ENCODE measurements at places on chromosomes 4 and X.

GRCh38 chrX:45712067-45712466, 511.4 kb upstream of the DIPK2B start:
- no peak for DNase-seq

- no peak for DNase-seq
Observed at GRCh38 chr4:141213550-141213991, 7.1 kb upstream of the ZNF330 start.

DNA sequence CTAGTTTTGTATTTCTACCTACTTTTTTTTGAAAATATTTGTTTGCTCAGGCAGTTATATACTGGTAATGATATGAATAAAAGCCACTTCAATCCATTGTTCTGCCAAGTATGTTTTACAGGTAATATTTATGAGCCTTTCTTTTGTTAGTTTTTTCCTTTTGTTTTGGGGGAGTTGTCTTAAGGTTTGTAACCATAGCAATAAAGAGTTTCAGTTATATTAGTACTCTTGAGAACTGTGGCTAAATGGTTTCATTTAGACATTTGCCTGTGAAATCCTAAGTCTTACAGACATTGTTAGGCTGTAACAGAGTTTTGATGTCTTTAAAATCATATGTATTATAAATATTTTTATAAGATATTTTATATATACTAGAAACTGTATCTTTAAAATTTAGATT, 150.1 kb downstream of the DIPK2B start:
- DNase-seq: no peak

GRCh38 chr4:15436513-15436912, 8.7 kb downstream of the C1QTNF7 start:
- DNase-seq: no peak

GRCh38 chr4:180695851-180696250, 1547.4 kb upstream of the TENM3 start:
- DNase-seq: no peak

DNA sequence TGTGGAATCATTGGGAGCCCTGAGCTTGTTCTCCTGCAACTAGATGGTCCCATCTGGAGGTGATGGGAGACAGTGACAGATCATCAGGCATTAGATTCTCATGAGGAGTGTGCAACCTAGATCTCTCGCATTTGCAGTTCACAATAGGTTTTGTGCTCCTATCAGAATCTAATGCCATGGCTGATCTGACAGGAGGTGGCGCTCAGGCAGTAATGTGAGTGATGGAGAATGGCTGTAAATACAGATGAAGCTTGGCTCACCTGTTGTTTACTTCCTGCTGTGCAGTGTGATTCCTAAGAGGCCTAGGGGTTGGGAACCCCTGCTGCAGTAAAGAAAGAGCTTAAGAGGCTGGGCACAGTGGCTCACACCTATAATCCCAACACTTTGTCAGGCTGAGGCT, 42.2 kb upstream of the PUDP start:
- DNase-seq: no peak

DNA sequence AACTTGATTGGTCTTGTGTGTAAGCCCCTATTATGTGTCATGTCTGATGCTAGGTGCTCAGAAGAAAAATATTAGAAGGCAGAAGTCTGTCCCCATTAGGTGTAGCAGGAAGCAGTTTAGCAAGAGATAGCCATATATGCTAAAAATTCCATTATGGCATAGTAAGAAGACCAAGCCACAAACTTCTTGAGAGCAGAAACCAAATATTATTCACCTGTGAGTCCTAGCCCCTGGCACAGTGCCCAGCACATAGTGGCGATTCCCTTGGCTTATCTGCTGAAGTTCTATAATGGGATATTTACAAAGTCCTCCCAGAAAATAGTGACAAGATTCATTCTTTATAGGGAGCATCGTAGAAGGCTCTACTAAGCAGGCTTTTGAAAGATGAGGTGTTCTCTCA, 174.4 kb downstream of the RAB28 start:
- DNase-seq: no peak

DNA sequence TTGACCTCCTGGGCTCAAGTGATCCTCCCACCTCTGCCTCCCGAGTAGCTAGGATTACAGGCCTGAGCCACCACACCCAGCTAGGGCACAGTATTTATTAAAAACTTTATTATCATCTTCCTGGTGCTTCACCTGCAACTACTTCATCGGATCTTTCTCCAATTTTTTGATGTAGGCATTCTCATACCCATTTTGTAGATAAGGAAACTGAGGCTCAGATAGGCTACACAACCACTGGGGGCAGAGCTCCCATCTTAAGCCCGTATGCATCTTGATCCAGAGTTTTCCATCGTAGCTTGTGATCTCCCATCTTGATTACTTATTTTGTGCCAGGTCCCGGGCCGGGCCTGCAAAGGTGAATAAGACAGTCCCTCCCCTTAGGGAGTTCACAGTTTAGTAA, 68.1 kb upstream of the BCOR start:
- no peak for DNase-seq

DNA sequence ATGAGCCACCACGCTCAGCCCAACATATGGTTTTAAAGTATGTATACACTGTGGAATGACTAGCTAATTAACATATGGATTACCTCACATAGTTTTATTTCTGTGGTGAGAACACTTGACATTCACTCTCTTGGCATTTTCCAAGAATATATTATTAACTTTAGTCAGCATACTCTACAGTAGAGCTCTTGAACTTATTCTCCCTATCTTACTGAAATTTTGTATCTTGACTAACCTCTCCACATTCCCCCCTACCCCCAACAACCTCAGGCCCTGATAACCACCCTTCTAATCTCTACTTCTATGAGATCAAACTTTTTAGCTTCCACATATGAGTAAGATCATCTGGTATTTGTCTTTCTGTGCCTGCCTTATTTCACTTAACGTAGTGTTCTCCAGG, 38.6 kb upstream of the AGA start:
- no peak for DNase-seq

- DNase-seq: no peak
Observed at GRCh38 chr4:10050721-10051120, 29.4 kb upstream of the SLC2A9 start.

GRCh38 chrX:39497702-39498265, 600.0 kb downstream of the BCOR start:
- no peak for DNase-seq

DNA sequence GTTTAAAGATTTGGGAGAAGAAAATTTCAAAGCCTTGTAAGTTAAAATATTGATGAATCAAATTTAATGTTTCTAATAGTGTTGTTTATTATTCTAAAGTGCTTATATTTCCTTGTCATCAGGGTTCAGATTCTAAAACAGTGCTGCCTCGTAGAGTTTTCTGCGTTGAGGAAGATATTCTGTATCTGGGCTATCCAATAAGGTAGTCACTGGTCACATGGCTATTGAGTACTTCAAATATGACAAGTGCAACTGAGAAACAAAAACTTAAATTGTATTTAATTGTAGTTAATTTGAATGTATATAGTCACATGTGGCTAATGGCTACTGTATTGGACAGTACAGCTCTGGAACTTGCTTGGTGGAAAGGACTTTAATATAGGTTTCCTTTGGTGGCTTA, 1.1 kb downstream of the ALB start:
- DNase-seq: no peak

DNA sequence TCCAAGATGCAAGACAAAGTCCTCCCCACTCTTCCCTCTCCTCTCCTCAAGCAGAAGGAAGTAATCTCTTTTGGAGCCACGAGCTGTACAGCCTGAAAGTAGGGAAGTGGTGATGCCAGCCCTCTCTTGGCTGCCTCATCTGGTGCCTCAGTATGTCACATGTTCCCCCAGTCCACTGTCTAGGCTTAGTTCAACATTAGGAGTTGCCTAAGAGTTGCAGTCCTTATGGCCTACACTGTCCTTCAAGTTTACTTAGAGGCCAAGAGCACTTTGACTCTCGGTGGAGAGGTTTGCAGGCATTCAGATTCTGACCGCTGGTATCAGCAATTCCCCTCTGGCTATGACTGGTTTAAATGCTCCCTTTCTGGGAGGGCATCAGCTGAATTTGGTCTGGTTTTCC, 735.6 kb downstream of the GLUD2 start:
- DNase-seq: no peak

- DNase-seq: no peak
Observed at GRCh38 chr4:159562366-159562765, 459.5 kb downstream of the RAPGEF2 start.

- no peak for DNase-seq
Observed at GRCh38 chr4:13088726-13089658, 395.1 kb downstream of the RAB28 start.

- DNase-seq: no peak
Observed at GRCh38 chr4:125338814-125339213, 24.1 kb downstream of the FAT4 start.

- no peak for DNase-seq
Observed at GRCh38 chrX:39729981-39730661, 367.6 kb downstream of the BCOR start.

DNA sequence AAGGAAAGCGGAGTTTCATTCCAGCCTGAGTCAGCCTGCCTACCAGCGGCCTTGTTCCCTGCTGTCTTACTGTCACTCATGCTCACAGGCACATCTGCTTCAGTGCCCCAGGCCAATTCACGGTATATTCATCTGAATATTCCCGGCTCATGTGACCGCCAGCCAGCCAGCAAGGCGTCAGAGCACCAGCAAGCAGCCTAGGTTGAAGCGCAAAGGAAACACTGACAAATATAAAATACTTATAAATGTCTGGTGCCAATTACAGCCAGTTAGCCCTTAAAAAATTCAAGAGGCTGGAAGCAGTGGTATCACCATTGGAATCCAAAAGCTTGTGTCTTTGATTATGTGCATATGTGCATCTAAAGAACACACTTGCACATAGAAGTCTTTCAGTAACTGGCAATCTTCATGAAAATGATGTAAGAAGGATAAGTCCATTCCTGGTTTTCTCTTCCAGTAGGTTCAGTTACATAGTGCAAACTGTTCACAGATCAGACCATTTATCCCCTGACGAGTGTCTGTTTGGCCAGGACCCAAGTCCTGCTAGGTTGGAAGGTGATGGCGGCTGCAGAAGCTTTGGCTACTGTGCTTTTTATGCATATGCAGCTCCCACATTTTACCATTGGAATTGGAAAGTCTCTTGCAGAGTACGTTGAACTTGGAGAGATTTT, 61.3 kb downstream of the LUZP4 start:
- DNase-seq: no peak

DNA sequence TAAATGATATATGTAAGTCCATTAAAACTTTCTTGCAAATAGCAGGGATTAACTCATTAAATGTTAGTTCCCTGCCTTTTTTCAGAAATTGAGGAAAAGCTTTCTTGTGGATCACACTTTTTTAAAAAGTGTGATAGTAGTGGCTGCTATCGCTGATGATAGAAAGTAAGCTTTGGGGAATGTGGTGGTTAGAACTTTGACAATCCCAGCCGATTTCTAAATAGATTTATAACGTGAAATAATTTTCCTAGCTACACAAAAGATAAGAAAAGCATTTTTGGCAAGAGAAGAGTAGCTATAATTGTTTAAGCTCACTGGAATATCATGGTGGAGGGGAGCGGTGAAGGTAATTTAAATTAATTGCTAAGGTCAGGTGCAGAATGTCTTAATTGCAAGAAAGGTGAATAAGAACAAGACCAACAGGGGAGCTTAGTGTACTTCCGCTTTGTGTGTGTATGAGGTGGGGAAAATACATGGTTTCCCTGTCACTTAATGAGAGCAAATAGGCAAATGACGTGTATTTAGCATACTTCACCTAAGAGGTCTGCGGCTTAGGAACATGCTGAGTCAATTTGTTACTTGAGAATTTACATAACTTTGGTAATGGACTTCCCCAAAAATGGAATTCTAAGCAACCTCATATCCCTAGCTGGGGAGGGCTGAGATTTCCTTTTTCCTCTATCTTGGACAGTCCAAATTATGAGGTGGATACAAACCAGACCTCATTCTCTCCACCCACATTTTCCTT, 11.7 kb upstream of the IL21 start:
- DNase-seq: no peak

DNA sequence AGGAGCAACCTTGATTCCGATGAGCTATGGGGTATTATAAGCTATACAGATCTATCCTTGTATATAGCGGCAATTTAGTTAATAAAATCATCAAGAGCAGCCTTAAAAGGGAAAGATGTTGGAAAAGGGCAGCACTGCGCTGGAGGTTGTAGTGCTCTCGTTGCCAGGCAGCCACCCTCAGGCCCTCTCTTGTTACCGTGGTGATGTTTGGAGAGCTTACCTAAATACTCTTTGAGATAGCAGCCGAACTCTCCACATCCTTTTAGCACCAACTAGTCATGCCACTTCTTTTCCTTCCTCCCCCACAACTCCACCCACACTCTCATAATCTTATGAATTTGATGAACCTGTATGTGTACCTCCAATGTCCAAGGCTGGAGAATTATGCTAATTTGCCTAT, 3.8 kb upstream of the RADX start:
- DNase-seq: peak; percentile 75

DNA sequence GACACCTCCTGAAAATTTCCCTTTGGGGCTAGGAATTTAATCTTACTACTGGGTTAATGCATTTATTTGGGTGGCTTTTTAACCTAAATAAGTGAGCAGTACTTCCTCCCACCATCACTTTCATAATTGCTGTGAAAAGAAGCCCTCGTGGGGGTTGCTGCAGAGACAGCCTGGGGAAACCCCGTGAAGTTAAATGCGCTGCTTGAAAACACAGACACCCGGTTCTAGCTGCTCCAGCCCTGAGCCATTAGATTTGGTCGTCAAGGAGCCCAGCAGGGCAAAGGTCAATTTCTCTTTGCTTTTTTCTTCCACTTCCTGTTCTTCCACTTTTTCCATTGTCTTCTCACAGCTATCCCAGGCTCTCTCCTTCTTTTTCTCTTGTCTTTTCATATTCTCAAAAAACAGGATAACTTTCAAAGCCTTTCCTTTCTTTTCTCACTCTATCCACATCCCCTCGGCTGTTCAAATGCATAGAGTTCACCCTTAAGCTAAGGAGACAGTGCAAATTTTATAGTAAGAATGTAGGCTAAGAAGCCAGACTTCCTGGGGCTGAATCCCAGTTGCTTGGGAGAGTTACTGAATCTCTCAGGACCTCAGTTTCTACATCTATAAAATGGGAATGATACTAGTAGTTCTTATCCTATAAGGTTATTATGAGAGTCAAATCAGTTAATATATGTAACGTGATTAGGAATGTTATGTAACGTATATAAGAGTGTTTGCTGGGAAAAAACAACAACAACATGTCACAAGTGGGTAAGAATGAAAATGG, 91.5 kb upstream of the ZNF827 start:
- no peak for DNase-seq

GRCh38 chr4:71184195-71184781, 154.5 kb upstream of the SLC4A4 start:
- peak; percentile 67 for DNase-seq

- no peak for DNase-seq
Observed at GRCh38 chr4:153246446-153247115, 42.3 kb downstream of the TRIM2 start.

DNA sequence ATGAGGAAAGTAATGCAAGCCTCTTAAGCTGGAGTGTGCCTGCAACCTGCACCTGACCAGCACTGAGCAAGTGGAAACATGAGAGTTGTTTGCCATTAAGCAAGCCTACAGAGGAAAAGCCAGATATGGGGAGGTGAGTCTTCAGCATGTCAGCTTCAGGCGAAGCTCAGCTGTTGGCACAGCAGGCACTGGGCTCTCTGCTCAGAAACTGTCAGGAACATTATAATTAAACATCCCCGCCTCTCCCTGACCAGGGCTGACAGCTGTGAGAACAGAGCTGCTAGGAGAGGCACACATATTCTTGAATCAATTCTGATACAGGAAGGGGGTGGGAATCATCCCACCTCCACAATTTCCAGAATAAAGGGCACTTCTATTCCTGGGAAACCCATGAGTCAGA, 19.0 kb upstream of the DCX start:
- no peak for DNase-seq

- DNase-seq: no peak
Observed at GRCh38 chr4:73589887-73590801, 30.1 kb downstream of the RASSF6 start.

Data from CD4-positive, alpha-beta T cell treated with Interleukin-17A for 1 hour (primary cell).